ENCODE measurements at places on chromosomes 4 and X.

DNA sequence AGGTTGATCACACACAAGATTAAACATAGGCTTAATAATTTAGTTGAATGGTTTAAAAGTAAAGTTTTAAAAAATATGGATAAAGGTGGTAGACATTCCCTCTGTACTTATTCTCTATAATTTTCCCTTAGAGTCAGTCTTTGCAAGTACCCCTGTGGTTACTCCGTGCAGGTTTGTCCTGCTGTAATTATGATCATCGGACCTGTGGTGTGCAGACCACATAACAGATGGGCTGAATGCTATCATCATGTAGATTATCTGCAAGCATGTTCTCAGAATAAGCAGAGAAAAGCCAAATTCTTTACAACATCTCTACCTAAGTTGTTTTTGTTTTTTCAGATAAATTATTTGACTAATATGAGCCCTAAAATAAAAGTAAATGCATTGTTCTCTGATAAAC lies 146.8 kb downstream of the FSTL5 start:
- DNase-seq, result no peak

DNA sequence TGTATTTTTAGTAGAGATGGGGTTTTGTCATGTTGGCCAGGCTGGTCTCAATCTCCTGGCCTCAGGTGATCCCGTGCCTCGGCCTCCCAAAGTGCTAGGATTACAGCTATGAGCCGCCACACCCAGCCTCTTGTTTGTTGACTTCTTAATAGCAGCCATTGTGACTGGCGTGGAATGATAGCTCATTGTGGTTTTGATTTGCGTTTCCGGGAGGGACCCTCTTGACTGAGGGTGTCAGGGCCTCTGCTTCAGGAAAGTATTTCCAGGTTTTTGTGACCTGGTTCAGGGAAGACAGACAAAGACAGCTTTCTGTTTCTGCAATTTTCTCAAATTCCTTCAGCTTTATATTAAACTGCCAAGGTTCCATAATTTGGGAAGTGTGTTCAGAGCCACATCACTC lies 15.1 kb downstream of the CSF2RA start:
- DNase-seq, result no peak

GRCh38 chr4:10625131-10625530 lies 59.4 kb downstream of the CLNK start:
- DNase-seq, result no peak

GRCh38 chr4:110344165-110344564 lies 131.8 kb upstream of the ENPEP start:
- DNase-seq, result no peak

GRCh38 chrX:13894888-13895565 lies 78.1 kb upstream of the GPM6B start:
- DNase-seq, result no peak

DNA sequence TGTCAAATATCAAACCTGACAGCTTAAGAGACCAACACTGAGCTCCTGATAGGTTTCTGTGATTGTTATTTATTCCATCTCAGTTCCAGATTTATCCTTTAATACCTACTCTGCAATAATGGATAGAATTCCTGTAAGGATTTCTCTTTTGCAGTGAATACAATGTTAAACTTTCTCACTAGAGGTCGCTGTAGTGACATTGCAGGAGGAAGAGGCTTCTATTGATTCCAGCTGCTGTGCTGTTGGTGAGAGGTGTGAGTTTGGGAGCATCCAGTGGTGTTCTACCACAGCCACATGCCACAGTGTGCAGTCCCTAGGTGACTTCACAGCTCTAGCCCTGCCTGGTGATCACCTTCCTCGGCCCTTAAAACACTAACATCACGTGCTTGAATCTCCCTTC lies 34.6 kb upstream of the DCAF8L2 start:
- no peak for DNase-seq

- no peak for DNase-seq
These were observed 55.1 kb upstream of the SLC4A4 start for GRCh38 chr4:71283642-71284257.

- no peak for DNase-seq
These were observed 9.2 kb upstream of the SEPSECS start for GRCh38 chr4:25169446-25169845.

GRCh38 chr4:63275491-63275890 lies 1133.8 kb downstream of the TECRL start:
- DNase-seq, result no peak

DNA sequence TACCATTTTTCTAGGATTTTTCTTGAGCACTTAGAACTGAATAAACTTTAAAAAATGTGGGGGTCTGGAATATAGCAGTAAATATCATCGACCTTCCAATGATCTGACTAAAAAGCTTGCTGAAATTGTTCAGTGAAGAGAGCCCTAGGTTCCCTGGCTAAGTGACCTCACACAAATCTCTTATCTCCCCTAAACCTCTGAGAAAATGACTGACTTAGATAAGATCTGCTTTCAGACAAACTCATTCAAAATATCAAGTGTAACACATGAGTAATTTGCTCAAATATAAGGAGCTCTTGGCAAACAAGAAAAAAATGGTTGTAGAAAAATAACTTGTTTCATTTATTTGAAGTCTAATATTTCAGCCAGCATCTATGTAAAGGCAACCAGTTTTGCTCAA lies 441.7 kb upstream of the SLIT2 start:
- DNase-seq, result no peak

DNA sequence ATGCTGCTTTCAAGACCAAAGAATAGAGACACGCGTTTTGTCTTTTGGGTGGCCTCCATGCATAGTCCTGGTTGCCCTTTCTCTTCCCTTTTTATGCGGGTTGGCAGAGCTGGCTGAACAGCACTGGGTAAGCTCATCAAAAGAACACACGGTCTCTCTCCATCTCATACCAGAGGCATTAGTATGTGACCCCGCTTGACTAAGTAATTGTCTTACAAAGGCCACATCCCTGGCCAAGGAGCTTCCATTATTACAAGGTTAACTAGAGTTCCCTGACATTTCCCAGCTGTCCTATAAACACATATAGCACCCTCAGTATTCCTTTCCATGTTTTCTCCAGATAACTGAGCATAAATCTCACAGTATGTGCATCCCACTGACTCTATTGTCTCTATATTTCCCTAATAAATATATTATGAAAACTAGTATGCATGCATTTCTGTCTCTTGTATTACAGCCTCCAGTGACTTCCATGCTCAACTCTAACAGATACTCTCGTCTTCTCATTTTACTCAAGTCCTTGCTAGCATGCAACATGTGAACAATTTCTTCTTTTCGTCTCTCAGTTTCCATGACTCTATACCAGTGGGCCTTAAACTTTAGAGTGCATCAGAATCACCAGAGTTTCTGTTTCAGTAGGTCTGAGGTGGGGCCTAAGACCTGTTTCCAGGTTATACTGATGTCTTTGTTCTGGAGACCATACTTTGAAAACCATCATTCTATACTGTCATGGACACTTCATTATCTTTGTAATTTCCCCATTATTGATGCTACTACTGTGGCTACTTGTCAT lies 247.7 kb upstream of the ARSJ start:
- no peak for DNase-seq

DNA sequence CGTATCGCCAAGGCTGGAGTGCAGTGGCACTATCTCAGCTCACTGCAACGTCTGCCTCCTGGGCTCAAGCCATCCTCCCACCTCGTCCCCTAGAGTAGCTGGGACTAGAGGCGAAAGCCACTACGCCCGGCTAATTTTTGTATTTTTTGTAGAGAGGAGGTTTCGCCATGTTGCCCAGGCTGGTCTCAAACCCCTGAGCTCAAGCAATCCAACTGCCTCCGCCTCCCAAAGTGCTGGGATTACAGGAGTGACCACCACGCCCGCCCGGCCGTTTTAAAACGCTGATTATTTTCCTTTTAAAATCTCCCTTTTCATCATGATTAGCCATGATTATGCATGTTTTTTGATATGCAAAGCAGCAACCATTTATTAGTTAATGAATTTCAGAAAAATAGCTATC lies 2.2 kb downstream of the N4BP2 start:
- DNase-seq, result no peak

DNA sequence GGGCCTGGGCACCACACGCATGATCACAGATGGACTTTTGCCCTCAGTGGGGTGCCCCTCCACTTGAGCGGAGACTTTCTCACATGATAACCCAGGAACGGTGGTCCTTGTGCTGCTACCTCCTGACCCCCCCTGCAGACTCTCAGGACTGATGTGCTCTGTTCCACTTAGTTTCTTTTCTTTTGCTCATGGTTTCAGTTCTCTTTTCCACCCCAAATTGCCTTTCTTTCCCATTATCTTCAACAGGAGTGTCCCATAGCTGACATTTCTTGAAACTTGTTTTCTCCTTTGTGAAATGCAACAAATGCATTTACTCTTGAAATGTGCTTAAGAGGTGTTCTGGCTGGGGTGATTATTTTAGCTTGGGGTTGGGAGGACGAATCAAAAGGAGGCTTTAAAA lies 9.0 kb downstream of the MPC1L start:
- no peak for DNase-seq

DNA sequence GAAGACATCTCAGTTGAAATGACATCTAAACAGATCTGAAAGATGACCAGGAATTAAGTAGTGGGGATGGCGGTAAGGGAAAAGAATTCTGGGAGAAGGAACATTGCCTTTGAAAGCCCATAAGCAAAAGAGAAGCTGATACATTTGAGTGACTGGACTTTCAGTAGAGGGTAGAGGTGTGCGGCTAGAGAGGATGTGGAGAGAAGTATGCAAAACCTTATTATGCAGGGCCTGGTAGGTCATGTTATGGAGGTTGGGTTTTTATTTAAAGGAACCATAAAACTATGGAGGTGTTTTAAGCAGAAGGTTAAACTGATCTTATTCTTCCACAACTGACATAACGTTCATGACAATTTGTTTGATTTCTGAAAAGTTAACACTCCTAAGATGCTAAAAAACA lies 36.3 kb downstream of the RPS6KA3 start:
- DNase-seq, result no peak

GRCh38 chrX:7614616-7615015 lies 228.4 kb upstream of the VCX start:
- no peak for DNase-seq

- no peak for DNase-seq
These were observed at the start of gene CLDN34 for GRCh38 chrX:9966775-9967408. CLDN34 (plus strand) TSS chrX:9967358; CDS start chrX:9967358, 0 bp downstream.

GRCh38 chr4:164937576-164938270 lies 39.7 kb downstream of the TRIM61 start:
- DNase-seq, result no peak

DNA sequence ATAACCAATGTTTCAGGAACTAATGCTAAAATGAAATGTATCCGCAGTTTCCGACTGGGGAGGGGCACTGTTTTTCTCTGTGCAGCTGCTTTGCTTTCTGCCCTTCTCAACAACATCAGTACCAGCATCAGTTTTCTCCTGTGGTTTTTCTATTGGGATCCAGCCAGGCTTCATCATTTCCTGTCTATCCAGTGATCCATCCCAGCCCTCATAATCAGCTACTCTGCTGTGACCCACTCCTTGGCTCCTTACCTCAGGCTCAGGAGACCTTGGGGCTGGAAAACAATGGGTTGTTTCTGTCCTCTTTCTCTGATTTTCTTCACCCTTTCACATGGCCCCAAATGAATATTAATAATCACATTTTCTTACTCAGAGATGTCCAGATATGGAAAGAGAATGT lies 222.2 kb upstream of the DKK2 start:
- DNase-seq, result no peak

GRCh38 chr4:88757067-88757466 lies 59.4 kb upstream of the NAP1L5 start:
- no peak for DNase-seq

DNA sequence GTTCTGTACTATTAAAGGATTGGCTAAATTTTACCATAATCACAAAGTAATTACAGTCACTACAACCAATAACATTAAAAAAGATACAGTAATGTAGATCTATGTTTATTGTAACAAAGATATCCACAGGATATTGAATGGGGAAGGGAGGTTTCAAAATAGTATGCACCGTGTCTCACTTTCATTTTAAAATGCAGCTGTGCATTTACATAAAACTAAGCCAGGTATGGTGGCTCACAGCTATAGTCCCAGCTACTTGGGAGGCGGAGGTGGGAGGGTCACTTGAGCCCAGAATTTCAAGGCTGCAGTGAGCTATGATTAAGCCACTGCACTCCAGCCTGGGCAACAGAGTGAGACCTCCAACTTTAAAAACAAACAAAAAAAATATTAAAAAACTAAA lies 8.5 kb downstream of the SRP72 start:
- no peak for DNase-seq

GRCh38 chr4:24044610-24045589 lies 155.1 kb upstream of the PPARGC1A start:
- DNase-seq, result no peak

- no peak for DNase-seq
These were observed 21.4 kb downstream of the MAGEB17 start for GRCh38 chrX:16188687-16189086.

GRCh38 chr4:48813964-48814363 lies 16.9 kb upstream of the OCIAD1 start:
- no peak for DNase-seq

GRCh38 chr4:92658318-92658717 lies 354.6 kb downstream of the GRID2 start:
- no peak for DNase-seq

- DNase-seq, result no peak
These were observed 163.3 kb upstream of the SPOCK3 start for GRCh38 chr4:167397586-167397985.

GRCh38 chrX:133150730-133151129 lies 53.8 kb upstream of the USP26 start:
- DNase-seq, result no peak

DNA sequence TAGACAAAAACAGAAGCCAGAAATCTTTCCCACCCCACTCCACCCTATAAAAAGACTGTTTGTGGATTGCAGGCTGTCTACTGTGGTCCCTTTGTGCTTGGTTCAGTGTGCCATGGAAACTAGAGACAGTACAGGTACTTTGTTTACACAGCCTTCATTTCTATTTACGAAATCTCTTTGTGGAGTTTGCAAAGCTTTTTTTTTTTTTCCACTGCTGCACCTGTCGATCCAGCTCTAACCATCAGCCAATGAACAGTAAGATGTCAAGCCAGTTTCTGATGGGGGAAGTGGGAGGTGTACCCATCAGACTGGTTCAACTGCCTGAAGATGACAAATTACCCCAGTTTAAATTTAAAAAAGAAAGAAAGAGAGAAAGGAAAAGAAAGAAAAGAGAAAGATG lies 20.2 kb upstream of the LRBA start:
- no peak for DNase-seq

GRCh38 chr4:82792912-82793649 lies 5.5 kb downstream of the SCD5 start:
- DNase-seq, result no peak

DNA sequence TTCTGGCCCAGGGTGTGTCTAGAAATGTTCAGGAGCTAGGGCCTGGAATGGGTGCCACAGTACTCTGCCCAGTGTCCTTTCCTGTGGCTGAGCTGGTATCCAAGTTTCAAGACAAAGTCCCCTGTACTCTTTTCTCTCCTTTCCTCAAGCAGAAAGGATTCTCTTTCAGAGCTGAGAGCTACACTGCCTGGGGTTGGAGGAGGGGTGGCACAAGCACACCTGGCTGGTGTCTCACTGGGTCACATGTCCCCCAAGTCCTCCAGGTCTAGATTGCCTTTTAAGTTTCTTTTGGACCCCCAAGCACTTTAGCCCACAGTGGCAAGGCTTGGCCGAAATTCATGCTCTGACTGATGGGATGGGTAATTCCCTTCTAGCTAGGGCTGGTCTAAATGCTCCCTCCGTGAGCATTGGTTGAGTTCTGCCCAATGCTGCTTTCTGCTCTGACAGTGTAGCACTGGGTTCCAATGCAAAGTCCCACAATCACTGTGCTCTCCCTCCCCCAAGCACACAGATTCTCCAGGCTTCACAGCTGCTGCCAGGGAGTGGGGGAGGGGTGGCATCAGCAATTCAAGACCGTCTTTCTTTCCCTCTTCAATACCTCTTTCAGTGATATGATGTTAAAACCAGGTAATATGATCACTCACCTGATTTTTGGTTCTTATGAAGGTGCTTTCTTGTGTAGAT lies 47.8 kb downstream of the BEX3 start:
- DNase-seq, result no peak

- no peak for DNase-seq
These were observed 109.7 kb downstream of the SNCA start for GRCh38 chr4:89727238-89727637.

Data from activated CD8-positive, alpha-beta memory T cell treated with anti-CD3 and anti-CD28 coated beads for 1 hour (primary cell).